Activated CD8-positive, alpha-beta memory T cell treated with anti-CD3 and anti-CD28 coated beads, Interleukin-2, amount 50 U/mL, for 4 hours (primary cell): ENCODE measurements at places on chromosomes 12 and 14.
A peak's percentile ranks its signal among the peaks of the same experiment; 100 is the strongest.

GRCh38 chr14:64725879-64726584 is 21.8 kb downstream of the PLEKHG3 start:
- DNase-seq: no peak

GRCh38 chr12:22533155-22533554 is 11.2 kb downstream of the C2CD5 start:
- DNase-seq: no peak

DNA sequence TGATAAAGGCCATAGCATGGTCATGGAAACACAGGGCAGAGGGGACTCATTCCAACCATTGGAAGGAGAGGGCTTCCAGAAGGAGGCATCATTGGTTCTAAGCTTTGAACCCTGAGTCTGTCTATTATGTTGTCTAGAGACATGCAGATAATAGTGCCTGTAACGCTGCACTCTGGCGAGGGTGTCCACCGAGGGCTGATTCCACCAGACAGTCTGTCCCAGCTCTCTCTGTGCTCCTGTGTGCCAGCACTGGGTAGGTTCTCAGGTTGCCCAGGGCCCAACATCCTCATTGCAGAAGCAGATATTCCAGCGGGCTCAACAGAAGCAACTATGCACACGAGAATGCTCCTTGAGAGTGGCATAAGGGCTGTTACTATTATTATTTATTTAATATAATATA is 18.7 kb upstream of the CLMN start:
- DNase-seq: no peak

DNA sequence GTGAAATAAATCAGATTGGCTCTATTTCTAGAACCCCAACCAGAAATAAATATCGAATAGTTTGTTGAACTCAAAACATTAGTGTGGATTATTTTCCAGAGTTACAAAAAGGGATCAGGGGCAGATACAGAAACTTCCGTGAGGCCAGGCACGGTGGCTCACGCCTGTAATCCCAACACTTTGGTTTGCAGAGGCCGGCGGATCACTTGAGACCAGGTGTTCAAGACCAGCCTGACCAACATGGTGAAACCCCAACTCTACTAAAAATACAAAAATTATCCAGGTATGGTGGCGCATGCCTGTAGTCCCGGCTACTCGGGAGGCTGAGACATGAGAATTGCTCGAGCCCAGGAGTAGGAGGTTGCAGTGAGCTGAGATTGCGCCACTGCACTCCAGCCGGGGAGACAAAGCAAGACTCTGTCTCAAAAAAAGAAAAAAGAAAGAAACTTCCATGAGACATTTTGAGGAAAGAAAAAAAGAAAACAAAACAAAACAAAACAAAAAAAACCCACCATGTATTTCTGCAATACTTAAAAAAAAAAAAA is 2.1 kb downstream of the FBXO21 start:
- no peak for DNase-seq

GRCh38 chr14:94470311-94470710 is 5.7 kb downstream of the SERPINA9 start:
- DNase-seq: no peak

- DNase-seq: no peak
Observed at GRCh38 chr14:68503186-68503825, 289.6 kb downstream of the ZFP36L1 start.

GRCh38 chr12:112303004-112303403 is 79.2 kb downstream of the HECTD4 start:
- DNase-seq: peak; percentile 28
